Right ventricle myocardium superior (tissue), 1 donor: ENCODE measurements at places on chromosomes 6 and 20.

DNA sequence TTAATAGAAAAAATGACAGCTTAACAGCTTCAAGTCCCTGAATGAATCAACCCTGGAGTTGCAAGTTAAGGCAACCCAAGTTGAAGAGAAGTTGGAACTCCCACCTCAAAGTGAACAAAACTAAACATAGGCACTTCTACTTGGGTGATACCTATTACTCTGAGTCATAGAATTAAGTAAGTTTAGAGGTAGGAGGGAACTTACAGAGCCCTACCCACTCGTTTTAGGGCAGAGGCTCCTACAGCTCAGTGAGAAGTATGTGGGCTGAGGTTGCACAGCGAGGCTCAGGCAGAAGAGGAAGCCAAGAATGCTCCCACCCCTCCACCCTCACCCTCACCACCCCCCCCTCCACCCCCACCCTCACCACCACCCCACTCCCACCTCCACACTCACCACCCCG is 42.2 kb downstream of the NFATC2 start:
- no peak for DNase-seq

GRCh38 chr6:144639654-144640053 is 354.5 kb downstream of the UTRN start:
- DNase-seq, result no peak

DNA sequence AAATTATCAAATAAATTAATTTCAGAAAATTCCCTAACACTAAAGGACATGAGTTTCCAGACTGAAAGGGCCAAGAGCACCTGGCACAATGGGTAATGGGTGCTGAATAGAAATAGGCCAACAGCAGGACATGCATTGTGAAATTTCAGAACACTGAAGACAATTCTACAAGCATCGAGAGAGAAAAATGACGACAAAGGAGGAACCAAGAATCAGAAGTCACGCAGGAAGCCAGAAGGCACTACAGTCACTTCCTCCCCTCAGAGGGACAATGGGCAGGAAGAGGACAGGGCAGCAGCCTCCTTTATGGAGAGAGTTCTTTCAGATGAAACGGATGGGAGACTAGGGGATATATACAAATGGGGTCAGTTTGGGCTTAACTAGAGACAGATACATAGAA is 29.6 kb downstream of the PCNA start:
- DNase-seq, result no peak

DNA sequence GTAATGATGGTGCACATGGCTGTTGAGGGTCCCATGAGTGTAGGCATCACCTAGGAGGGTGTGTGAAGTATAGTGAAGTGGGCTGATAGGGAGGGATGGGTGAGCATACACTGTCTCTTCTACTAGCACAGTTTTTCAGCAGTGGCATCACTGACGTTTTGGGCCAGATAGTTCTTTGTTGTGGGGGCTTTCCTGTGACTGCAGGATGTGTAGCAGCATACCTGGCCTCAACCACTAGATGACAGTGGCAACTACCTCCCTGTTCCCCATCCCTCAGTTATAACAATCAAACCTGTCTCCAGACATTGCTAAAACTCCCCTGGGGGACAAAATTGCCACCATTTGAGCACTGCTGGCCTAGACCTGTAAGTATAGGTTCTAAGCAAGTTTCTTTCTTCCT is 239.0 kb downstream of the FOXC1 start:
- DNase-seq, result no peak
